ENCODE measurements at places on chromosomes 3 and 15.

DNA sequence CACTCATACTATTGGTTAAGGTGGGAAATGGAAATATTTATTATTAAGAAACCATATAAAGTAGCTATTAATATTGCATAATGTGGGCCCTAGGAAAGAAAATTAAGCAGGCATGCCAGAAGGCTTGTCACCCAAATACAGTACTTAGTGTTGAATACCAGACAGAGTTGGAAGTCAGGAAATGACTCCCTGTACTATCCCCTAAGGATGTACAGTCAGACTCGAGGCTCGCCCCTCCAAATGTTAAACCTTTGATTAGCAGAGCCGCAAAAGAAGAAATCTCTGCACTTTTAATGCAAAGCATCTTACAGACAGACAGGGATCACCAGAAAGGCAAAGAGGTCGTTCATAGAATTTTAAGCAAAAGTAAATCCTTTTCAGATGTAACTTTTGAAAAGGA is 11.3 kb upstream of the RBSN start:
- no peak for DNase-seq

- DNase-seq = no peak
These were observed 11.0 kb upstream of the C3orf49 start for GRCh38 chr3:63807961-63808565.

DNA sequence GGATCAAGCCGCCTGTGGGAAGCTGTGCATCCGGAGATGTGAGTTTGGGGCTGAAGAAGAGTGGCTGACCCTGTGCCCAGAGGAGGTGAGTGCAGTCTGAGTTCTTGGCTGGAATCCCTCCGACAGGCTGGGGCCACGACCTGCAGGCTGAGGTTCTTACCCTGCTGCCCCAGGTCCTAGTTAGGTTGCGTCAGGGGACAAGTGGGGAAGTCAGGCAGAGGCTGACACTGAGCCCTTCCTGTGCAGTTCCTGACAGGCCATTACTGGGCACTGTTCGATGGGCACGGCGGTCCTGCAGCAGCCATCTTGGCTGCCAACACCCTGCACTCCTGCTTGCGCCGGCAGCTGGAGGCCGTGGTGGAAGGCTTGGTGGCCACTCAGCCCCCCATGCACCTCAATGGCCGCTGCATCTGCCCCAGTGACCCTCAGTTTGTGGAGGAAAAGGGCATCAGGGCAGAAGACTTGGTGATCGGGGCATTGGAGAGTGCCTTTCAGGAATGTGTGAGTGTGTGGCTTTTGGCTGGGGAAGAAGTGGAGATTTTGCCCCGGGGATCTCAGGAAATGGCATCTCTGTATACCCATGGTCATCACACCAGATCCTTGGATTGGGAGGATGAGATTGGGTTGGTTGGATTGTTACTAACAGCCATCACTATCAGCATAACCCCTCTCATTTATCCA is 1.3 kb downstream of the PPM1M start:
- DNase-seq = no peak

DNA sequence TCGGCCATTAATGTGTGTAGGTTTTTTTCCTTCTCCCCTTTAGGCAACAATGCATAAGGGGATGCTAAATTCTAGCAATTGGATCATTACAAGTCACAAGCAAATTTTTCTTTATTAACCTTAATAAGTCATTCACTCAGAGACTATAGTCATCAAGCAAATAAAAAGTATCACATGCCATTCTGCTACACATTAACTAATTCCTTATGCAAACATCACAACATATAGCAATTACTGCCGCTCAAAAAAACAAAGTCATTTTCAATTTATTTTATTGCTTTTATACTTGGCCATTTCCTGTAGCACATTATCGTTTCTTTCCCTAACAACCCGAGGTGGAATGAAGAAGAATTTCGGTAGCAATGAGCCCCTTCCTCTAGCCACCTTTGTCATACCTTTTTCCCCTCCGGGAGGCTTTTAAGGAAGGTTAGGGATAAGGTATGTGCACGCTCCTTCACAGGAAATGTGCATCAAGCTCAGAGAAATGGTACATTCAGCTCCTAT is 421.2 kb downstream of the TIGIT start:
- no peak for DNase-seq

DNA sequence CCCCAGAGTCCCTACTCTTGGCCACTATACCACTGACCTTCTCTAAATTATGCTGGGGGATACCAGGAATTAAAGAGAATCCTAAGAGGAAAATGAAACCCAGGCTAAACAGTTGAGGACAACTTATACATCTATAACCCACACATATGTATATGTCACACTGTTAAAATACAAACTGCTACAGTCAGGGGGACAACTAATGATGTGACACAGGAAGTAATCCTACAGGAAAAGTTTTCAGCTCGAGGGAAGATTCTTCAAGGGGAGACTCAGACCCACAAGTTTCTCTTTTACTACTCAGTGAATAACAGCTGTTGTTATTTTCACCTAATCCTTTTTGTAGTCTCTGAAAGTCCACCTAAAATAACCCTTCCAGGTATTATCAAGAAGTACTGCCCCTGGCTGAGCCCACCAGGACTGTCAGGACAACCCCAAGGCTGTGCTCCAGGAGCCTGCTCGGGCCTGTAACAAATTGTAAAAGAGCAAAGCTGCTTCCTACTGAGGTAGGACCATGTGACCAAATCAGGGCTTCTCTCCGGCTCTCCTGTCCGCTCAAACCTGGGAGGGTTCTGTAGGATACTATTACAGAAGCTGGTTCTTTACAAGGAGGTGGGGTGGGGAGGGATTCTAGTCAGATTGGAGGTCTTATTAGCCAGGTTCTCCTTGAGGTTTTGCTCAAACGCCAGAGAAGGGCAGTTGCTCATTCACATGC is 91.6 kb downstream of the SRGAP3 start:
- DNase-seq = no peak

DNA sequence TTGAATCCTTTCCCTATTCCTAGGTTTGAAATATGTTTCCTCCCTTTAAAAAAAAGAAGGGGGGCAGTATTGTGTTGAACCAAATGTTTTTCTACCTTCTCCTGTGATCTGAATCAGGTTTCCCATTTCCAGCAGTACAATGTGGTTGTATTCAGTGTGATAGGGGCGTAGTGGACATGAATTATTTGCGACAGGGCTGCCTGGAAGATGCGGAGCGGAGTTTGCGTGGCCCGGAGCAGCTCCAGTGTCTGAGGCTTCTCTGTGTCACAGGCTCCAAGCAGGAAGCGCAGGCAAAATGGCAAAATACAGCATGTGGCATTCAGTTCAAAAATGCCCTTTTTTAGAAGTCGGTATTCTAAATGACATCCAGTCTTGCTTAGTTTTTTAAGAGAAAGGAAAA is 154.4 kb downstream of the PGPEP1L start:
- peak; percentile 55 for DNase-seq

DNA sequence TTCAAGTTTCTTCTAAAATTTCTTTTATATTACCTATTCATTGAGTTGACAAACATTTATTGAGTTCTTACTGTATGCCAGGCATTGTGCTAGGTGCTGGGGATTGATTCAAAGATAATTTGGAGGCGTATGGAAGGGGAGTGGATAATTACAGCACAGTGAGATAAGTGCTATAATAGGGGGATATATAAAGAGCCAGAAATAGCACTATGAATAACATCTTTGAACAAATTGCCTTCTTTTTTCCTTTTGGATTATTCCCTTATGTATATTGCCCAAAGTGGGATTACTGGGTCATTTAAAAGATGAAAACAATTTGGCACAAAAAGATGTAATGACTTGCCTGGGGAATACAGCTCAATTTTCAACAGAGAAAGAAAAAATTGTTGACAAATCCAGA is 64.6 kb downstream of the LPP start:
- DNase-seq = no peak

GRCh38 chr15:29522373-29523276 is 253.0 kb upstream of the NSMCE3 start:
- no peak for DNase-seq

GRCh38 chr3:59115364-59116232 is 65.8 kb upstream of the CFAP20DC start:
- no peak for DNase-seq

DNA sequence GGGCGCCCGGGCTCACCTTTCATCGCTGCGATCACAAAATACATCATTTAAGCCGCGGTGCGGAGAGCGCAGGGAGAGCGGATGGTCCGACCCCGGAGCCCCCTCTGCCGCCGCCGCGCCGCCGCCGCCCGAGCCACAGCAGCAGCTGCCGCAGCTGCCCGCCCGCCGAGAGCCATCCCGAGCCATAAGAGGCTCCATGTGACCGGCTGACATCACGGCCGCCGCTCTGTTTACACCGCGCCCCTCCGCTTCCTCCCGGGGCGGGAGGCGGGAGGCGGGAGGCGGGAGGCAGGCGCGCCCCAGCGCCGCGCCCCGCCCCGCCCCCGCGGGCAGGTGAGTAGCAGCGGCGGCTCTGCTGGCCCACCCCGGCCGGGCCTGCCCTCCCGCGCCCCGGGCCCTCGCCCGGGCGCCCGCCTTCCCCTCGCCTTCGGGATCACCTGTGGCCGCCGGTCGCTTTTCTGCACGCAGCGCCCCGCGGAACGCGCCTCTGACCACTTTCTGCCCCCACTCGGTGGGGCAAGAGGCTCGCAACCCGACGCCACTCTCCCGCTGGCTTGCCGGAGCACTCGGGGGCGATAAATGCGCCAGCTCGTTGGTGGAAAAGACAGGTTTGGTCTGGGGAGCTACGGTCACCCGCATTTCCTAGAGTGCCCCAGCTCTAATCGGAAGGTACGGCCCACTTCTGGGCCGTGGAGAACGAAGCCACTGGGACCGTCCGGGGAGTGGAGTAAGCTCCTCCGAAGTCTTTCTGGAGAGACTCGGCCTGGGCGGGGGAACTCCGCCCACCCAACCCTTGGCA is 113.6 kb upstream of the ICE2 start:
- peak; percentile 66 for DNase-seq

DNA sequence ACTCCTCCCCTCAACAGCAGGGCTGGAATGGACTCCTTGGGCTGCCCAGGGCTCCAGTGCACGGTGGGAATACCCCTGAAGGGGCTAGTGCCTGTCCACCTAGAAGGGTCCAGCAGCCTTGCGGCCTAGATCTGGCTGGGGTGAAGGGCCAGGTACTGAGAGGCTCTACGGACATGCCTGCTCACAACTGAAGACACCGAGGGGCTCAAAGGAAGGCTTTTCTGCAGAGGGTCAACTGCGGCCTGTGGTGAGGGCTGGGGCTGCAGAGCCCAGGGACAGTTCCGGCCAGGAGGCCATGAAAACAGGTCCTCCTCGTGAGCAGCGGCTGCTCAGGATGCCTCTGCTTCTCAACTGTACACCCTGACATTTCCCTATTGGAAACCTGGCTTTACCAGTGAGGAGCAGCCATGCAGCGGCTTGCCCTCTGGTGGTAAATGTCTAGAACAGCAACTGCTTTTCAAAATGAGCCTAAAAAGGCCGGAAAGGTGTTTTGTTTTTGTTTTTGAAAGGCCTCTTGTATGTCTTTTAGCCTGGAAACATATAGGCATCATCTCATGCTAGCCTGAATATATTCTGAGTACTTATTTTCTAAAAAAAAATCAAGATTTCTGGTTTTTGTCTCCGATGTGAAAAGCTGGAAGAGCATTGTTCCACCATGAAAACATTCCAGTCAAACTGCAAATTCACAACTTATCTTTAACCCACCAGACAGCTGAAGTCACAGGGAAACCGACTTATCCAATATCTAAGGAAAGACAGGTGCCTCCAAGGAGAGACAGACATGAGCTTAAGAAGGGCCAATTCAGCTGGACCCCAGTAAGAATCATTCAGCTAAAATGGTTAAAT is 163.4 kb downstream of the KLF13 start:
- DNase-seq = peak; percentile 14

DNA sequence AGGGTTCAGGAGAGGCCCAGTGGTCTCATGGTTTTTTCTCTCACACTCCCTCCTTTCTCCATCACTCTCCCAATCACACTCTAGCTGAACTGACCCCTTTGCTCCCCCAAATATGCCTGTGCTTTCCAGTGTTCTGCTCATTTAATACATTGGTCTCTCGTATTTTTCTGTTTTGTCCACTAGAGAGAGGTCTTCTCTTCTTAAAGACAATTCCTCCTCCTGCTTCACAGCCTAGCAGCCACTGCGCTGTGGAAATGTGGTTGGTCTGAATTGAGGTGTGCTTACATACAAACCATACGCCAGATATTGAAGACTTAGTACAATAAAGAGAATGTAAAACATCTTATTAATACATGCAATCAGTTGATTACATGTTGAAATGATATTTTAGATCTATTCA is 60.6 kb upstream of the XCR1 start:
- no peak for DNase-seq

DNA sequence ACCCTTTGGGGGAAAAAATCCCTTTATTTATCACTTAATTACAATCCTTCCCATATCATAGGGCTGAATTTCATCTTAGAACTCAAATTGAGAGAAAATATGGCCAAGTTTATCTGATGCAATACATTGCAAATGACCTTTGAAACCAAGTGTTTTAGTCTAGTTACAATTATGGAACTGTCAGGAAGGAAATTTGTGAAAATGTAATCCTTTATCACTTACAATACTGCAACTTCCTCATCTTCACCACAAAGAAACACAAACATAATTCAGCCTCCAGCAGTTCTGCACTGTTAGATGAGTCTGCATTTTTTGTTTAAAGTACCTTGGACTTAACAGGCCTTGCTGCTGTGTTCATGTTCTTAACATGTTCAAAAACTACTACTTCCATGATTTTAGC is 4.6 kb downstream of the CCPG1 start:
- DNase-seq = no peak

GRCh38 chr15:40936709-40937666 is 7.8 kb downstream of the DLL4 start:
- DNase-seq = no peak

- no peak for DNase-seq
These were observed 31.5 kb upstream of the RPS17 start for GRCh38 chr15:82571722-82572222.

DNA sequence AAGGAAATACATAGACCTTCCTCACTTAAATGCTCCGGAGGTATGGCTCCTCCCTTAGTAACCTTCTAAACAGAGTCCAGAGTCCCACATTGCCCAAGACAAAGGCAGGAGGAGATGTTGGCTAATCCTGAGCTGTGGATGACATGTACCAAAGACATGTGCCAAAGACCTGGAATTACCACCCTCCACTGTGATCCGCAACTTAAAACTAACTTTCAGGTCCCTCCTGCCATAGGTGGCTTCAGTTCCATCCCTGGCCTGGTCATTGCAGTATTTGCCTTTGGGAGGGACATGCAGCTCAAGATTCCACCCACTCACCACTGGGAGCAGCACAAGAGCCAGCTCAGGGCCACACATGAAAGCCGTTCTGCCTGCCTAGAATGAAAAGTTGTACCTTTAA is 28.0 kb downstream of the MYZAP start:
- no peak for DNase-seq

- no peak for DNase-seq
These were observed 44.6 kb downstream of the QTRT2 start for GRCh38 chr3:114101101-114101500.

- DNase-seq = no peak
These were observed 131.8 kb upstream of the SLC7A14 start for GRCh38 chr3:170717410-170718402.

- no peak for DNase-seq
These were observed 51.8 kb downstream of the BTD start for GRCh38 chr3:15653321-15653720.

DNA sequence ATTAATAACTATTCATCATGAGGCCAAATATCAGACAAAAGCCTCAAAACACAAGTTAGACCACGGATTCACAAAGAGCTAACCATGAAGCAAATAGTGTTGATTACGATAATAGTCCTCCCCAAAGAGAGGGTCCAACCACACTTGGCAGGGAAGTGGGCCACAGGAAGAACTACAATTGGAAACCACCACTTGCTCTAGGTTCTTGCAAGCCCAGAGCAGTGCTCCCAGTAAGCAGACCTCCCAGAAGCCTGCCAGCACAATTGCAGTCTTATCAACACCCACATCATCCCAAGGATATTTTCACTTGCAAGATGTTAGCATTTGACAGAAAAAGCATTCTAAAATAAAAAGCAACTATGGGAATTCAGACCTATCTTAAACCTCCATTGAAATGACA is 11.3 kb downstream of the SETD2 start:
- no peak for DNase-seq
